ENCODE measurements at places on chromosomes 16 and 17.
A peak's percentile ranks its signal among the peaks of the same experiment; 100 is the strongest.

DNA sequence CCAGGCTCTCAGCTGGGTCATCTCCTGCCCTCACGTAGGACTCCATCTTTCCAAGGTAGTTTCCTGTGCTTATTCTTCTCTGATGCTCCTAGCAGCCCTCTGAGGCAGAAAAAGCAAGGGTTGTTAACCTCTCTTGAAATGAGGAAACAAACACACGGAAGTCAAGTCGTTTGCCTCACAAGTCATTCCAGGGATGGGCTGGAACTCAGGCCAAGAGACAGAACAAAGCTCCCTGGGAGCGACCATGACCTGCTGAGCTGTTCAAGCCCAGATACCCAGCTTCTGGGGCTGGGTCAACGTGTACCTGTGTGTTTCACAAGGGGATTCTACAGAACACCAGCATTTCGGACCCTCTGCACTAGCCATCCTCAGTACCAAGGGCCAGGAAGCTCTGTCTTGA, 28.1 kb downstream of the SRL start:
- no peak for DNase-seq

DNA sequence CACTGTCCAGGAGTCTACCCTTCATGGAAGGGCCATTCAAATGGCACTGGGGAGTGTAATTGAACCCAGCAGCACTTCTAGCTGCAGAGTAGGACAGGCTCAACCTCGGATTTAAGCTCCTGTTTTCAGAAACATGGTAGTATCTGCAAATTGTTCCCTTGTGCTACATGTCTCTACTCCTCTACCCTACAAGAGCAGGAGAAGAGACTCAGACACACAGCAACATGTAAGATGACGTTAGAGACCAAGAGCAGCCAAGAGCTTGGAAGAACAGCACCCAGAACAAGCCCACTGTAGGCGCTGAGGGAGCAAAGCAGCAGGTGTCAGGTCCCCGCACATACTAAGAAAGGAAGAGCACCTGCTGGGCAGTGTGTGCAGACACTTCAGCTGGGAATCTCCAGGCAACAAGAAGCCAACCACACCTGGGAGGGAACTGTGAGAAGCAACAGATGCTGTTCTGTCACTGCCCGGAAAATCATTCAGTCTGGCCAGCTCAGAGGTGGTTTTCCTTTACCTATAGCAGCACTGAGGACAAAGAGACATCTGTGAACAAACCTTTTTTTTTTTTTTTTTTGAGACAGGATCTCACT, 35.6 kb upstream of the MNT start:
- no peak for DNase-seq

- no peak for DNase-seq
Measured at GRCh38 chr17:45908460-45908859, 14.1 kb downstream of the MAPT start.

- DNase-seq: no peak
Measured at GRCh38 chr16:83781-84615, 6.0 kb downstream of the MPG start.

GRCh38 chr16:83102336-83102735, 475.6 kb downstream of the CDH13 start:
- DNase-seq: peak; percentile 40
